ENCODE measurements at places on chromosomes 4 and X. TPM values are rescaled to one million over a fixed set of nuclear protein-coding genes. Genes with fewer than 3 reads are reported as not detected.
A peak's percentile ranks its signal among the peaks of the same experiment; 100 is the strongest.

GRCh38 chr4:37797374-37797773, 29.1 kb upstream of the PGM2 start:
- DNase-seq, result no peak
- no peaks in the 10 kb centered on the region for H3K4me1 ChIP-seq
- H3K27ac ChIP-seq, result no peak overlapping the region
- H3K27me3 ChIP-seq, result no peaks in the 10 kb centered on the region

DNA sequence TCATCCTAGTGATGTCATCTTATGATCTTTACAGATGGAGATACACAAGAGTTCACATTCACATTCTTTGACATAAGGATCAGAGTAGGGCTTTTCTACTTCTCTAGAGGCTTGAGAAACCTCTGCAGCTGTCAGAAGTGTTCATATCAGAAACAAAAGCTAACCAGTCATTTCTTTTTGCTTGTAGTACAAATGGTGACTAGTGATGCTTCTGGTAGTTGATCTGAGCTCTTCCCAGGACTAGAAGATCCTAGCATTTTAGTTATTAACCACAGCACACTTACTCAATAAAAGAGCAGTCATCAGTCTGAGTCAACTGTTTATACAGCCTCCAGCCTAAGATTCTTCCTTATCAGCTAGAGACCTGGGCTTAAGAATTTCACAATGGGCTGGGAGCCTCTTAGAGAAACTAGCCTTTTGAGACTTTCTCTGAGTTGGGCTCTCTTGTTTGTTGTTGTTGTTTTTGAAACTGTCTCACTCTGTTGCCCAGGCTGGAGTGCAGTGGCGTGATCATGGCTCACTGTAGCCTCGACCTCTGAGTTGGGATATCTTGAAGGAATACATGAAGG, 84.1 kb downstream of the TMEM164 start:
- peaks cover 4% of the 10 kb centered on the region for H3K36me3 ChIP-seq
- no peak overlapping the region for H3K4me3 ChIP-seq
- no peak for DNase-seq
- no peak overlapping the region for H3K27ac ChIP-seq

- H3K36me3 ChIP-seq, result peaks cover 44% of the 10 kb centered on the region
- no peak overlapping the region for H3K27ac ChIP-seq
- H3K4me3 ChIP-seq, result no peak overlapping the region
- H3K4me1 ChIP-seq, result peaks cover 77% of the 10 kb centered on the region
- H3K27me3 ChIP-seq, result no peaks in the 10 kb centered on the region
- DNase-seq, result no peak
Observed at GRCh38 chr4:113678641-113679040, 82.9 kb downstream of the CAMK2D start.

DNA sequence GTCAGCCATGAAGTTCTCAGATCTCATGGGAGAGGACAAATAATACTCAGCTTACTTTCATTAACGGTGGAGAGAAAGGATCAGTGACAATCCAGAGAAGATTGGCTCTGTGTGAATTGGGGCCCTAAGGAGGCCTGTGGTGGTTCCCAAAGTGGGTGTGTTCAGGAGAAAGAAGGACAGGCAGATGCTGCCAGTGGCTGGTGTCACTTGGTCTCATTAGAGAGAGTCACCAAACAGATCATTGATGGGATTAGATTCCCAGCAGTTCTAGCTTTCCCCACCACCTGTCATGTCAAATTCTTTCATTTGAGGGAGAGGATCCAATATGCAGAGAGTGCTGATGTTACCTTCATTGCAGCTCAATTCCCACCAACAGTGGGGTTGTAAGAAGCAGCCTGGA, 8.0 kb downstream of the SMPX start:
- DNase-seq, result no peak
- no peak overlapping the region for H3K27ac ChIP-seq

DNA sequence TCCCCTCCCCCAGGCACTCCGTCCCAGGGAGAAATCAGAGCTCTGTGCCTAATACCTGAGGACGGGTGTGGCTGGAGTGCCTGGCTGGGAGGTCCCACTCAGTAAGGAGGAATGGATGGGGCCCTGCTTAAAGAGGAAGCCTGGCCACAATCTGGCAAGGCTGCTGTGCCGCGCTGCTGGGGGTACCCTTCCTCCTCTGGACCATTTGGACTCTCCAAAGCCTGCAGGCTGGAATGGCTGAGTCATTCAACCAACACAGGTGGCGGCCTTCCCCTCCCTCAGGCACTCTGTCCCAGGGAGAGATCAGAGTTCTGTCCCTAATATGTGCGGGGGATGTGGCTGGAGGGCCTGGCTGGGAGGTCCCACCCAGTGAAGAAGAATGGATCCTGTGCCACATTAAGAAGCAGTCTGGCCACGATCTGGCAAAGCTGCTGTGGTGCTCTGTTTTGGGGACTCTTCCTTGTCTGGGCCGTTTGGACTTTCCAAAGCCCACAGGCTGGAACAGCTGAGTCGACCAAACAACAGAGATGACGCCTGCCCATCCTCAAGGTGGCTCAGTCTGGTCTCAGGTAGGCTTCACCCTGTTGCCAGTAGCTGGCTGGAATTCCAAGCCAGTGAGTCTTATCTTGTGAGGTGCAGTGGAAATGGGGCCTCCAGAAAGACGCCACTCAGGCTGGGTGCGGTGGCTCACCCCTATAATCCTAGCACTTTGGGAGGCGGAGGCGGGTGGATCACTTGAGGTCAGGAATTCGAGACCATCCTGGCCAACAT, 127.3 kb upstream of the HUWE1 start:
- H3K36me3 ChIP-seq, result no peaks in the 10 kb centered on the region
- no peak overlapping the region for H3K27ac ChIP-seq
- peaks cover 9% of the 10 kb centered on the region for H3K4me1 ChIP-seq

- H3K4me1 ChIP-seq, result peaks cover 17% of the 10 kb centered on the region
- H3K36me3 ChIP-seq, result no peaks in the 10 kb centered on the region
- DNase-seq, result no peak
- no peak overlapping the region for H3K27ac ChIP-seq
- no peak overlapping the region for H3K4me3 ChIP-seq
Observed at GRCh38 chrX:13373027-13373426, 53.2 kb upstream of the ATXN3L start.

DNA sequence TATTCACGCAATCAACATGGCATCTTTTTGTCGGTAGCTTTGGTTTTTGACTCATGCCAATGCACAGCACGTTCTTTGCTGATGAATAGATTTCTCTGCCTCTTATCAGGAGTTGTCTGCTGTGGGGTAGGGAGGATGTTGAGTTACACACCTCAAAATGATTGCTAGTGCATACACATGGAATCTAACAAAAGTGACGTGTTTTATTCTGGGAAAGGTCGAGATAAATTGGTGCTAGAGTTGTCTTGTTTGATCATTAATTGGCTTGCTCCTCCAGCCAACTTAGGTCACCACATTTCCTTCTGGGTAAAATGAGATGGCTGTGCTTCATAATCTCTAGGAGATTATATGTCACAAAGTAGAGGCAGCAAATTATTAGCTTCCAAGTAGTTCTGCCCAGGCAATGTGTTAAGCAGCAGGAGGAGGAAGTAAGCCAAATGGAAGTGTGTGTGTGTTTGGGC, 3.9 kb downstream of the RAB9A start:
- H3K36me3 ChIP-seq, result peaks cover 8% of the 10 kb centered on the region
- no peak for DNase-seq
- H3K27ac ChIP-seq, result no peak overlapping the region
- peaks cover 74% of the 10 kb centered on the region for H3K4me1 ChIP-seq
- H3K27me3 ChIP-seq, result no peaks in the 10 kb centered on the region
- H3K4me3 ChIP-seq, result peak overlapping the region; percentile 12

GRCh38 chrX:40174001-40174853, 76.5 kb upstream of the BCOR start:
- H3K27ac ChIP-seq, result peak overlapping the region; percentile 99
- peak; percentile 78 for DNase-seq
- H3K27me3 ChIP-seq, result no peaks in the 10 kb centered on the region

GRCh38 chrX:149145845-149146285, 359.2 kb downstream of the IDS start:
- H3K27ac ChIP-seq, result no peak overlapping the region
- DNase-seq, result no peak
- H3K27me3 ChIP-seq, result no peaks in the 10 kb centered on the region

The ANAPC10 gene
- total RNA-seq, result 26.5 TPM

The RADX gene
- 14.8 TPM for total RNA-seq

The SMIM43 gene
- not detected for total RNA-seq
